Aorta (tissue), 5 donors: ENCODE measurements at places on chromosomes 5 and 9. TPM values are rescaled to one million over a fixed set of nuclear protein-coding genes. Genes with fewer than 3 reads are reported as not detected.

Gene ITGA2
- 2.0 TPM for polyA plus RNA-seq

DNA sequence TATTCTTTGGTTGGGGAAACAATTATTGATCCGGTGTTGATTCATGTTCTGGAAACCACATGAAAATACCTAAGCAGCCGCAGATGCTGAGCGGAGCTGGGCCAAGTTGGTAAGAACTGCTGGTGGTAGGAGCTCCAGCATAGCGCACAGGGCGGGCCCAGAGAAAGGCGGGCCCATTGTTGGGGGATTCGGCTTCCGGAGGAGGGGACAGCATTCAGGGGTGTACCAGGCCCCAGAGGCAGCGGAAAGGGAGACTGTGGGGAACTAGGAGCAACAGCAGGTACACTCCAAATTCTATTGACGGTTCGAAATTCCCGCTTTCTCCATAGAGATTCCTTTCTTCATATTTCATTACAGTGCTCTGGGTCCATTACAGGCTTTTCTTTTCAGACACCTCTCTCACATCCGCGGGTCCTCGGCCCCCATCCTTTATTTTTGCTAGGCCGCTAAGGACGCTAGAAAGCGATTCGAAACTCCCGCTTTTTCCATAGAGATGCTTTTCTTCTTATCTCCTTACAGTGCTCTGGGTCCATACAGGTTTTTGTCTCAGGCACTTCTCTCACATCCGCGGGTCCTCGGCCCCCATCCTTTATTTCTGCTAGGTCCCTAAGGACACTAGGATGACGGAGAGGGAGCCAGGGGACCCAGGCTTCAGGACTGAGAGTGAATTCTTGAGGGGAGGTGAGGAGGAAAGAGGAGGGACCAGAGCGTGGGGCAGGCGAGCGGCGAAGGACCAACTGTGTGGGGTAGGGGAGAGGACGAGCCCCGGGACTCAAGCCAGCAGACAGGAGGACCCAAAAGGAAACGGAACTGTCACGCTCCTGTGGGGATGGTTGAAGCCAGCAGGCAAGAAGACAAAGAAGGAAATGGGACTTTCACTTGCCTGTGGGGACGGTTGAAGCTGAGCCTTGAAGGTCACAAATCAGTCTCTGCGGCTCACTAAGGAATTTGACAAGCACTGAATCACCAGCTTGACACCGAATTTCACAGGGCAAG is at the start of gene CCDC152:
CCDC152 (plus strand) TSS at position 213 of the 996 bp plus-strand sequence. CDS start 2,304 bp downstream, outside the sequence.
- no peaks in the 10 kb centered on the region for H3K4me1 ChIP-seq
- H3K27ac ChIP-seq, result no peak within 1 kb of the TSS
- H3K27me3 ChIP-seq, result no peaks in the 10 kb centered on the region
- peak; percentile 75 for DNase-seq
- peak within 1 kb of the TSS; percentile 44 for H3K4me3 ChIP-seq

DNA sequence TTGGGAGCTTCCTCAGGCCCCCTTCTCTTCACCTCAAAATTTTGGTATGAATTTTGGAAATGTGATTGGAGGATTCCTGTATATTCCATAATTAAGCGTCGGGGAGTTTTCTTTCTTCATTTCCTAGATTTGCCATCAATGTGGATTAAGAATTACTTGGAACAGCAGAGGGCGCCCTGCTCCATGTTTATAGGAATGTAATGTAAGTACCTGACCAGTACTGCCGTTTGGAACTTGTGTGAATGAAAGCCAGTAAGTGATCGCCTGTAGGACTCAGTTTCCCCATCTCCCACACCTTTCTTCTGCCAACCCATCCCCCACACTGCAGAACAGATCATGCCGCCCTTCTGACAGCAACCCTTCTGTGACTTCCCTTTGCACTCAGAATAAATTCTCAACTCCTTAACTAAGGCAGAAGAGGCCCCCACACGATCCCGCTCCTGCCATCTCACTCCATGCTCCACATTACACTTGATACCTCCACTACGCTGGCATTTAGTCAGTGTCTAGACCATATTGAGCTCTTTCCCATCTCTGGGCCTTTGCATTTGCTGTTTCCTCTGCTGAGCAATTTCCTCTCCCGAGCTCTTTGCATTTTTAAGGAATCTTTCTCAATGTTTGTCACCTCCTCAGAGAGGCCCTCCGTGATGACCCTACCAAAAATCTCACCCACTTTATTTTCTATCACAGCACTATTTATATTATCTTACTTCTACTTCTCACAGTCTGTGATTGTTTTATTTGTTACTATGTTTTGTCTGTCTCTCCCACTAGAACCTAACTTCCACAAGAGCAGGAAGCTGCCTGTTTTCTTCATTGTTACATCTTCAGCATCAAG is 79.5 kb upstream of the HTR4 start:
- H3K27me3 ChIP-seq, result no peaks in the 10 kb centered on the region
- no peak overlapping the region for H3K4me3 ChIP-seq
- peak; percentile 81 for DNase-seq
- H3K27ac ChIP-seq, result no peak overlapping the region
- peaks cover 2% of the 10 kb centered on the region for H3K4me1 ChIP-seq

- no peak overlapping the region for H3K4me3 ChIP-seq
- no peak overlapping the region for H3K27ac ChIP-seq
- H3K4me1 ChIP-seq, result peaks cover 1% of the 10 kb centered on the region
- DNase-seq, result no peak
- no peaks in the 10 kb centered on the region for H3K36me3 ChIP-seq
These were observed 6.0 kb downstream of the KIF2A start for GRCh38 chr5:62312036-62312435.

GRCh38 chr9:24451346-24451745 is 94.4 kb downstream of the IZUMO3 start:
- H3K4me3 ChIP-seq, result no peak overlapping the region
- H3K27ac ChIP-seq, result no peak overlapping the region
- H3K36me3 ChIP-seq, result no peaks in the 10 kb centered on the region
- H3K4me1 ChIP-seq, result no peaks in the 10 kb centered on the region
- no peak for DNase-seq

DNA sequence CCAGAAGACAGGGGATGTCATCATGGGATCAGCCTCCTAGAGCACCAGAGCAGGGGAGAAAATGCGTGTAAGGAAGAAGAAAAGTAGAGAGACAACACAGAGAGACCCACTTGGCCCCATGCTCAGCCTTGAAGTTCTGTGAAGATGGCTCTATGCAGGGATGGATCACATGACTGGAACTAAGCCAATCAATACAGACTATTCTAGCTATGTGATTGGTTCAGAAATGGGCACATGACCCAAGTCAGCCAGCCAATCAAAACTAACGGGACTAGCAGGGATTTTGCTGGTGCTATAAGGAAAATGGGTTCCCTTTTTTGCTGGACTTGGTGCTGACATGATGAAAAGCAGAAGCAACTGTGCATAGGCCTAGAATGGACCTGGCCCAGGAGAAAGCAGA is 173.0 kb upstream of the TBC1D2 start:
- no peak for DNase-seq
- H3K4me3 ChIP-seq, result no peak overlapping the region
- no peaks in the 10 kb centered on the region for H3K36me3 ChIP-seq
- no peaks in the 10 kb centered on the region for H3K27me3 ChIP-seq

GRCh38 chr9:76996700-76997099 is 22.8 kb upstream of the FOXB2 start:
- DNase-seq, result peak; percentile 88
- no peak overlapping the region for H3K4me3 ChIP-seq
- no peaks in the 10 kb centered on the region for H3K36me3 ChIP-seq
- no peak overlapping the region for H3K27ac ChIP-seq
- H3K4me1 ChIP-seq, result no peaks in the 10 kb centered on the region

Gene TMC1
- polyA plus RNA-seq, result not detected

DNA sequence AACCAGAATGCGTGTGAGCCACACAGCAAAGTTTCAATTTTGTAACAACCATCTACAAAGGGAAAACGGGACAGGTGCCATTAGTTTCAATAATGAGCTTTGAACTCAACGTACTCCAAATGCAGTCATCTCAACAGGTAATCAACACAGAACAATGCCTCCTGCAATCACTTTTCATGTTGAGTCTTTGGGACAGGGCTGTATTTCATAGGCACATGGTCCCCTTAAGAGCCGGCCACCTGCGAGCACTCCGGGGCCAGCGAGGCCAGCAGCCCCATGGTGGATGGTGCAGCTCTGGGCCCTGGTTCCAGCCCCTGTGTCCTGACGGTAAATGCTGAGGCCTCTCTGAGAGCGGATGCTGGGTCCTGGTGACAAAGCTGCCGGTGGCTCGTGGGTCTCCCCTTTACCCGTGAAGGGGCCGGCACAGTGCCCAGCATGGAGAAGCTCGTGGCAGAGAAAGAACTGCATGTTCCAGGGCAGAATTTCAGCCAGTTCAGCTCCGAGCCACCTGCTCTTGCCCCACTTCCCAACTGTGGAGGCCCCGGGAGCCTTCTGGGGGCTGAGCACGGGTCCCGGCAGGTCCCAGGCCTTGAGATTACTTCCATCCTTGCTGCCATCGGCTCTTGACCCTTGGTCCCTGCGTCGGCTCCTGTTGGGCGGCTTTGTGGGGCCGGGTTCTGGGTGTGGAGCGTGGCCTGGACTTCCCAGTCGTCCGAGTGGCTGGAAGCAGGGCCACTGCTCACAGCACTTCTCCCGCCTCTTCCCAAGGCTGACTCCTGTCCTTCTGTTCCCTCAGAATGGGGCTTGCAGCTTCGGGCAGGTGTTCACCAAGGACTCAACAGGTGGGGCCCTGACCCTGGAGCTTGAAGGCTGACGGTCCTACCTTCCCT is 26.1 kb upstream of the RNU6ATAC start:
- no peak overlapping the region for H3K4me3 ChIP-seq
- no peaks in the 10 kb centered on the region for H3K27me3 ChIP-seq
- H3K27ac ChIP-seq, result no peak overlapping the region
- peak; percentile 35 for DNase-seq

Gene PCDHA12
- 0.05 TPM for polyA plus RNA-seq

DNA sequence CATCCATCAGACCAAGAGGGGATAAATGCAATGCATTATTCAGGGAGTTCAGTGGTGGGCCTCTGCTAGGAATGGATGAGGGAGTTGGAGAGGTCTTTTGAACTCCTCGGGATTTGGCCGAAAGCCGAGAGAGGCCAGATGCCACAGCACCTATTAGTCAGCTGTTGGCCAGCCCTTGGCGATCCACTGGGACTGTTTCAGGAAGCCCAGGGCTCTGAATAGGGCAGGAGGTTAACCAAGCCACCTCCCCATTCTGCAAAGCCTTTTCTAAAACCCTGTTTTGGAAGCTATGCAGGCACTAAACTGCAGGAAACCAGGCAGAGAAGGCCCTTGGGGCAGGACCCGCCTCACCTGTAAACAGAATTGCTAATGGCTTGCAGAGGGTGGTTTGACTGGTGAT is 37.8 kb downstream of the ASTN2 start:
- DNase-seq, result no peak
- H3K4me3 ChIP-seq, result no peak overlapping the region
- H3K36me3 ChIP-seq, result peaks cover under 1% of the 10 kb centered on the region
- no peaks in the 10 kb centered on the region for H3K4me1 ChIP-seq

GRCh38 chr5:34055667-34056066 is 12.7 kb upstream of the C1QTNF3 start:
- H3K4me3 ChIP-seq, result no peak overlapping the region
- no peaks in the 10 kb centered on the region for H3K27me3 ChIP-seq
- no peaks in the 10 kb centered on the region for H3K4me1 ChIP-seq
- no peak for DNase-seq
- no peak overlapping the region for H3K27ac ChIP-seq
- peaks cover 3% of the 10 kb centered on the region for H3K36me3 ChIP-seq

Gene TPD52L3
- not detected for polyA plus RNA-seq

DNA sequence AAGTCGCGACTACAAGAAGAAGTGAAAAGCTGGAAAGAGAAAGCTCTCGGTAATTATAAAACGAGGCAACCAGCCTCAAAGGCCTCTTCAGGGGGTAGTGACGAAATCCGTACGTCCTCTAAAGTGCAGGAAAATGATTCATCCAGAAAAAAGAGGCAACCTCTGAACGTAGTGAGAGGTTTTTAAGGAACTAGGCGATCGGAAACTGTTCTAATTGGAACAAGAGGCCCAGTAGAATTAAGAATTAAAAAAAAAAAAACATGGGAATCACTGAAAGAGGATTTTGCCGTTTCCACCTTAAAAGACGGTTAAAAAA is 1.0 kb downstream of the CSNK1A1 start:
- H3K27ac ChIP-seq, result peak overlapping the region; percentile 94
- no peaks in the 10 kb centered on the region for H3K27me3 ChIP-seq
- DNase-seq, result no peak
- H3K4me1 ChIP-seq, result no peaks in the 10 kb centered on the region

DNA sequence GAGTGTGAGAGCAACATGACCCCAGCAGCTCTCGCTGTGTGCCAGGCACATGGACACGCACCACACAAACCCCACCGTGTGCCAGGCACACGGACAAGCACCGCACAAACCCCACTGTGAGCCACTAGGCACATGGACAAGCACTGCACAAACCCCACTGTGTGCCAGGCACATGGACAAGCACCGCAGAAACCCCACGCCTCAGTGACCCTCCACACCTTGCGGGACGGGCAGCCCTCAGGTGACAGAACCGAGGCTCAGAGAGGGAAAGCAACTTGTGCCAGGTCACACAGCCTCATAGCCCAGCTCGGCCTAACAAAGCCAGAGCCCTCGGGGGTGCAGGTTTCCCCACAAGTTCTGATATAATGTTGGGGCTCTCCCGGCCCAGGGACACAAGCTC is 2.0 kb upstream of the GPSM1 start:
- H3K4me3 ChIP-seq, result no peak overlapping the region
- no peak overlapping the region for H3K27ac ChIP-seq
- H3K27me3 ChIP-seq, result no peaks in the 10 kb centered on the region
- H3K36me3 ChIP-seq, result no peaks in the 10 kb centered on the region
- no peaks in the 10 kb centered on the region for H3K4me1 ChIP-seq
- no peak for DNase-seq

Gene KDM3B
- polyA plus RNA-seq, result 27.2 TPM

Gene ADAMTS13
- 2.0 TPM for polyA plus RNA-seq

DNA sequence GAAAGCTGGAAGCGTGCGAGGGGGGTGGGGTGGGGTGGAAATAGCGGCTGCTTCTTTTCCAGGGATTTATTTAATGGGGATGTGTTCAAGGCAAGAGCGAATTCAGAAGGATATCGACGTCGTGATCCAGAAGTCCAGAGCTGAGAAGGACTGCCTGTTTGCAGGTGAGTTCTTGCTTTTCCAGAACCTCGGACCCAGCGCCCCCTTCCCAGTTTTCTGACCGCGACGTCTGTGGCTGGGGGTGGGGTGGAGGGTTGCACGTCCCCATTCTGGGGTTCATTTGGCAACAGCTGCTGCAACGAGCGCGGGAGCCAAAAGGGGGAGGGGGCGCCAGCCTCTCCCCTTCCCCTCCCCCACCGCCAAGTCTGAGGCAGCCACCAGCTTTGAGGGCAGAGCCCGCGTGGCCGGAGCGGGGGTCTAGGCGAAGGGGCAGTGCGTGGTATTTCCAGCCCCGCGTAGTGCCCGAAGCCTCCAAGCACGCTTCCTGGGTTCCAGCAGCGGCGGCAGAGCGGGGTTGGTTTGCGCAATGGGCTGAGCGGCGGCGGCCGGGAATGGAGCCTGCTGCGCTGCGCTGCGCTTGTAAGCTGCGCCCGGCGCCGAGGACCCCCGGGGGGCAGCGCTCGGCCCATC is 701 bp downstream of the PARP8 start:
- H3K4me3 ChIP-seq, result peak overlapping the region; percentile 75
- H3K36me3 ChIP-seq, result no peaks in the 10 kb centered on the region
- H3K27ac ChIP-seq, result peak overlapping the region; percentile 1

- H3K36me3 ChIP-seq, result no peaks in the 10 kb centered on the region
- no peak for DNase-seq
- no peak overlapping the region for H3K27ac ChIP-seq
These were observed 391.5 kb downstream of the CCDC171 start for GRCh38 chr9:15944341-15944740.
